Large intestine (tissue), 12 donors: ENCODE measurements at places on chromosomes 5 and 9. TPM values are rescaled to one million over a fixed set of nuclear protein-coding genes. Genes with fewer than 3 reads are reported as not detected.
A peak's percentile ranks its signal among the peaks of the same experiment; 100 is the strongest.

Gene AMBP
- polyA plus RNA-seq: 3.6 TPM

Gene ECSCR
- polyA plus RNA-seq: 21.6 TPM

- peaks cover 34% of the 10 kb centered on the region for H3K27me3 ChIP-seq
- peaks cover 15% of the 10 kb centered on the region for H3K4me1 ChIP-seq
- H3K4me3 ChIP-seq: peak overlapping the region; percentile 27
- no peak for DNase-seq
These were observed 347 bp upstream of the OLFML2A start for GRCh38 chr9:124776618-124776953.

Gene SLF1
- 9.5 TPM for polyA plus RNA-seq

GRCh38 chr9:107174441-107174840 lies 108.6 kb upstream of the RAD23B start:
- DNase-seq: no peak
- no peaks in the 10 kb centered on the region for H3K36me3 ChIP-seq
- no peak overlapping the region for H3K27ac ChIP-seq
- no peaks in the 10 kb centered on the region for H3K27me3 ChIP-seq
- H3K4me1 ChIP-seq: peaks cover 24% of the 10 kb centered on the region

DNA sequence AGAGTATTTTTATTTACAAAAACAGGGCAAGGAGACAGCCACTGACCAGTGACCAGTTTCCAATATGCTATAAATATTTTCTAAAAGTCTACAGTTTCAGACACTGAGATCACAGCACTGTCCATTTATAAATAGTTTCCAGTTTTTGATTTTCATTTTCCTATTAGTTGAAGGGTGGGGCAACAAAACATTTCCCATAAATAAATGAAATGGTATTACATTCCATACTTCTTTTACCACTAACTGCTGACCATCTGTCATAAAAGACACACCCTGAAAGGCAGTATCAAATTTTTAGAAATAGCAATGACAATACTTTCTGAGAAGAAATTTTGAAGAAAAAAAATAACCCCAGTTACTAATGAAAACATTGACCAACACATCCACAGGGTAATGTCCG lies 126.7 kb downstream of the ARSB start:
- H3K27ac ChIP-seq: no peak overlapping the region
- H3K4me3 ChIP-seq: no peak overlapping the region
- DNase-seq: no peak
- H3K36me3 ChIP-seq: no peaks in the 10 kb centered on the region
- no peaks in the 10 kb centered on the region for H3K4me1 ChIP-seq

Gene C9orf152
- 7.6 TPM for polyA plus RNA-seq

- H3K4me1 ChIP-seq: peaks cover 6% of the 10 kb centered on the region
- H3K27me3 ChIP-seq: no peaks in the 10 kb centered on the region
- H3K36me3 ChIP-seq: peaks cover 31% of the 10 kb centered on the region
- no peak overlapping the region for H3K4me3 ChIP-seq
These were observed 3.5 kb downstream of the CNOT8 start for GRCh38 chr5:154861946-154862345.

Gene ZMAT2
- 78.7 TPM for polyA plus RNA-seq

DNA sequence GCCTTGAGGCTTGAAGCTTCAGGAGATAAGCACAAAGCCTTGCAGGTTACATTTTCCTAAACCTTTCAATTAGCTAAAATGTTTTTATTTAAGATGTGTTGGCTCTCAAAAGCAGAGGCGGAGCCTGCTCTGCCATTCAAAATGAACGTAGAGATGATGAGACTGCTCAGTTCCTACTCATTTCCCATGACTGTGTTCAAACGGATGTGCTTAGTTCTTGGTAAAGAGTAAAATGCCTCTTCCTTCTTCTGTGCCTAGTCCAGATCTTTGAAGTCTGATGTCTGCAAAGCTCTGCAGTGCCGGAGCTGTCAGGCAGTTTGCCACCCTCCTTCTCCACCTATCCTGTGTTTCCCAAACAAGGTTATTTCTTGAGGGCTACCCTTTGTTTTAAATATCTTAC lies 46.3 kb upstream of the ADAMTSL1 start:
- H3K4me1 ChIP-seq: no peaks in the 10 kb centered on the region
- H3K27me3 ChIP-seq: peaks cover 2% of the 10 kb centered on the region
- H3K4me3 ChIP-seq: no peak overlapping the region
- no peaks in the 10 kb centered on the region for H3K36me3 ChIP-seq
- no peak overlapping the region for H3K27ac ChIP-seq

DNA sequence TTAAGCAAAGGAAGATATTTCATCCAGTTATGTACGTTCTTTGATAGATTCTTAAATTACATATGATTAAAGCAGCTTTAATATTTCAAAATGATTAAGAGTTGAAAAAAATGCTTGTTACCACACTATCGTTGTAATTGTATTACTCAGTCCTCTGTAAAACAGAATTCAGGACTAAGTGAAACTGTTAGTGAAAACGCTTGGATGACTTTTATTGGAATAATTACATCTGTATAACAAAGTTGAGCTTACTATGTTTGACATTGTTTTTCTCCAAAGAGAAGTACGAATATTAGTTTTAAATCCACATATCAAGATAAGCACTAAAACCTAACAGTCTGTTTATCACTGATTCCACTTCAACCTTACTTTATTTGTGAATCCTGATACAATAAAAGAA lies 8.7 kb upstream of the NADK2 start:
- no peaks in the 10 kb centered on the region for H3K27me3 ChIP-seq
- no peaks in the 10 kb centered on the region for H3K36me3 ChIP-seq
- H3K27ac ChIP-seq: no peak overlapping the region

- DNase-seq: no peak
- H3K4me3 ChIP-seq: no peak overlapping the region
- H3K27me3 ChIP-seq: no peaks in the 10 kb centered on the region
- no peaks in the 10 kb centered on the region for H3K36me3 ChIP-seq
These were observed 46.2 kb downstream of the F2RL2 start for GRCh38 chr5:76576996-76577395.

- H3K27ac ChIP-seq: no peak overlapping the region
- no peaks in the 10 kb centered on the region for H3K36me3 ChIP-seq
- no peak overlapping the region for H3K4me3 ChIP-seq
- H3K4me1 ChIP-seq: no peaks in the 10 kb centered on the region
- no peaks in the 10 kb centered on the region for H3K27me3 ChIP-seq
These were observed 85.6 kb downstream of the CDH18 start for GRCh38 chr5:19902316-19902934.

Gene THBS4
- 3.3 TPM for polyA plus RNA-seq

DNA sequence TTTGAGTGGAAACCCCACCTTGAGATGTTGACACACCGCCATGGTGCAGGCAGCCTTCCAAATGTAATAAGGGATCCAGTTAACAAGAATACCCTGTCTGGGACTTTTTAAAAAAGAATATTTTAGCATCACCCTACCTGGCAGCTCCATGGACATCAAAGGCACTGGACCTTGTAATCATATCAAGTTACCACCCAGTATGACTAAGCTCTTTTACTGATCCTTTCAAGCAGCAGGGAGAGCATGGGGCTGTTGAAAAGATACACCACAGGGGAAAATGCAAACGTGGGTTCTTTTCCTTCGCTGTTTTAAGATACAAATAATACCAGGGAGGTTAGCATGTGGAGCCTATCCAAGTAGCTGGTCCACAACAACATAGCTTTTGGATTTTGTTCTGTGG lies 211.2 kb downstream of the SAXO1 start:
- H3K4me1 ChIP-seq: no peaks in the 10 kb centered on the region
- no peak overlapping the region for H3K27ac ChIP-seq
- no peak overlapping the region for H3K4me3 ChIP-seq
- DNase-seq: no peak
- H3K27me3 ChIP-seq: no peaks in the 10 kb centered on the region
- no peaks in the 10 kb centered on the region for H3K36me3 ChIP-seq

DNA sequence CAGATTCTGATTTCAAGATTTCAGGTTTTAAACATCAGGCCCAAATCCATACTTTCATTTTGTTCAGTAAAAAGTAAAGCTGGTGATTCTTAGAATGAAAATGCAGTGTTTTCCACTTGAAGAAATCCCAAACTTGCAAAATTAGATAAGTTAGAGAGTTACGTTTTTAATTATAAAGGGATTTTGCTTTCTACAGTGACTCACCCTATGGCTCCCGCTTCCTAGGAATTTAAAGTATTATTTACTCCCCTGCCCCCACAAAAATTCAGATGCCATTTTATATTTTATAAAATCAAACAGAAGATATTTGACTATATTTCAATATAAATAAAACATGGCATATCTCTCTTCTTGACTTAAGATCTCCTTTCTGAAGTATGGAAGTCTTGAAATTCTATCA lies 402.9 kb downstream of the ZSWIM6 start:
- H3K4me1 ChIP-seq: peaks cover 4% of the 10 kb centered on the region
- no peak for DNase-seq
- no peak overlapping the region for H3K27ac ChIP-seq
- H3K36me3 ChIP-seq: no peaks in the 10 kb centered on the region
- H3K27me3 ChIP-seq: peaks cover 10% of the 10 kb centered on the region

DNA sequence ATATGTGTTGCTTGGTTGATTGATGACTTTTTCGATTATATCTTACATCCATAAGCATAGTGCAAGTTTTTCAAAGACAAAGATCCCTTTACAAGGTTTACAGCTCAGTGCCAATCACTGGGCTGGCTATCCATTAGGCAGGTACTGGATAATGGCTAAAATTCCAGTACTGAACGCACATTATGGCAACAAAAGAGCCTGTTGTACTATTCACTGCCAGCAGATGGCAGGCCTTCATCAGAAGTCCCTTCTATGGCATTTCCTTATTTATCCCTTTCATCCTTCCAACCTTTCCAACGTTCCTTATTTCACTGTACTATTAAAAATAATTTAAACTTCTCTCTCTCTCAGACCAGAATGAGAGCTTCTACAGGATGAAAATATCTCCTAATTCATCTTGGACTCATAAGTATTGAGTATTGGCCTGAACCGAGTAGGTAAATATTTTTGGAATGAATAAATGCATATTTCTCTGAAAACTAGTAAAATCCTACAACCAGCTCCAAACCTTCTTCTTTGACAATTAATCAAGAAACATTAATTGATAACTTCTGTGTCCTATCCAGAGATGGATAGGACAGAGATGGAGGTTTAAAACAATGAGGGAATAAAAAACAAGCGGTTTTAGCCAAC lies 6.7 kb upstream of the WNT8A start:
- no peaks in the 10 kb centered on the region for H3K27me3 ChIP-seq
- no peaks in the 10 kb centered on the region for H3K4me1 ChIP-seq
- no peaks in the 10 kb centered on the region for H3K36me3 ChIP-seq
- no peak overlapping the region for H3K4me3 ChIP-seq

DNA sequence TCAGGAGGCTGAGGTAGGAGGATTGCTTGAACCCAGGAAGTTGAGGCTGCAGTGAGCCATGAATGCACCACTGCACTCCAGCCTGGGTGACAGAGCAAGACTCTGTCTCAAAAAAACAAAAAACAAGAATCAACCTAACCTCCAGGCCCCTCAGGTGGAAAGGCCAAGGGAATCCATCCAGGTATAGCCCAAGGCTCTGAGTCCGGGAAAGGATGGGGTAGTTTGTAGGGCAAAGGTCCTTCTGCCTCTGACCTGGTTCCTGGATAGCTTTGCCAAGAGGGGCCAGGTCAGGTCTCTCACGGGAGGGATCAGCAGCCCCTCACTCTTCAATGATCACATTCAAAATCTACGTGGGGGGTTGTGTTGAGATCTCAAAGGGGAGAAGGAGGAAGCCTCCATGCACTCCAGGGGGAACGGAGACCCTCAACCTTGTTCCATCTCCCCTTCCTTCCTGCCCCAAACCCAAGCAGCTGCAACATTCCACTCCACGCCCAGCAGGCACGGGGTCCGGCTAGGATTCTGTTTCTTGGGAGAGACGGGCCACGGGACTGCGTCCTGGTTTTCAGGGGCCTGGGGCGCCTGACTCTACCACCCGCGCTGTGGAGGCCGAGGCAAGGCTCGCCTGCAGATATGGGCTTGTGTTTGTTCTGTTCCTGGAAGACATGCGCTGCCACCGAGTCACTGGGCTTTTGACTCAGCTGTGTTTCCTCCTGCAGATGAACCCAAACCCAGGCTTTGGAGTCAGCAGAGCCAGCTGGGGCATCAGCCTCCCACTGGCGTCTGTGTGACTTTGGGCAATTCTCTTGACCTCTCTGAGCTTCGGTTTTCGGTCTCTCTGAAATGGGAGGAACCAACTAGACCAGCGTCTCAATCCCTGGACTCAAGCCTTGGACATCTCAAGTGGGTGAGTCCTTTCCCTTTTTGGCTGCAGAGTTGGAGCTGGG lies 35.5 kb downstream of the PLPP7 start:
- H3K4me1 ChIP-seq: no peaks in the 10 kb centered on the region
- DNase-seq: no peak
- H3K36me3 ChIP-seq: no peaks in the 10 kb centered on the region
- H3K27ac ChIP-seq: no peak overlapping the region
- H3K4me3 ChIP-seq: no peak overlapping the region

GRCh38 chr9:15386465-15386864 lies 36.2 kb upstream of the SNAPC3 start:
- H3K4me3 ChIP-seq: no peak overlapping the region
- peaks cover 34% of the 10 kb centered on the region for H3K4me1 ChIP-seq
- H3K27me3 ChIP-seq: no peaks in the 10 kb centered on the region
- no peak overlapping the region for H3K27ac ChIP-seq
